Choroid plexus epithelial cell (primary cell): ENCODE measurements at places on chromosomes 2 and 18.

DNA sequence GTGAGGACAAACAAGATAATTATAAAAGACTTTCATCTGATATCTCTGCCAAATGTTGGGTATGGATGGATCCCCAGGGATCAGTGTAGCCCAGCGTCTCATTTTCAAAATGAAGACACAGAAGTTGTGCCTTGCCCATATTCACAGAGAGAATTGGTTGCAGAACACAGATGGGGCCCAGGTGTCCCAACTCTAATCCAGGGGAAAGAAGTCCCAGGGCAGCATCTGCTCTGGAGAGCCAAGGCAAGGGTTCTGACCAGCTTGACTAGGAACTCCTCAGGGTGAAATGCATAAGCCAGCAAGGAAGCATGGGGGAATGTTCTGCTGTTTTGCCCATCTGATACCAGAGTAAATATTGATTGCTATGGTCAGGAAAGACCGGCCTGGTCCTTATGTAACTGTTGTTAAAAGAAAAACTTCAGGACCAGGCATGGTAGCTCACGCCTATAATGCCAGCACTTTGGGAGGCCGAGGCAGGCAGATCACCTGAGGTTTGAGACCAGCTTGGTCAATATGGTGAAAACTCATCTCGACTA lies 68.7 kb upstream of the CABLES1 start:
- DNase-seq = no peak

GRCh38 chr2:30029804-30030203 lies 108.4 kb upstream of the ALK start:
- DNase-seq = no peak

GRCh38 chr2:45404807-45405297 lies 206.2 kb downstream of the SRBD1 start:
- DNase-seq = no peak

- no peak for DNase-seq
These were observed 13.2 kb upstream of the RNF103 start for GRCh38 chr2:86636842-86637241.

GRCh38 chr2:134564549-134564948 lies 154.3 kb downstream of the TMEM163 start:
- DNase-seq = no peak

DNA sequence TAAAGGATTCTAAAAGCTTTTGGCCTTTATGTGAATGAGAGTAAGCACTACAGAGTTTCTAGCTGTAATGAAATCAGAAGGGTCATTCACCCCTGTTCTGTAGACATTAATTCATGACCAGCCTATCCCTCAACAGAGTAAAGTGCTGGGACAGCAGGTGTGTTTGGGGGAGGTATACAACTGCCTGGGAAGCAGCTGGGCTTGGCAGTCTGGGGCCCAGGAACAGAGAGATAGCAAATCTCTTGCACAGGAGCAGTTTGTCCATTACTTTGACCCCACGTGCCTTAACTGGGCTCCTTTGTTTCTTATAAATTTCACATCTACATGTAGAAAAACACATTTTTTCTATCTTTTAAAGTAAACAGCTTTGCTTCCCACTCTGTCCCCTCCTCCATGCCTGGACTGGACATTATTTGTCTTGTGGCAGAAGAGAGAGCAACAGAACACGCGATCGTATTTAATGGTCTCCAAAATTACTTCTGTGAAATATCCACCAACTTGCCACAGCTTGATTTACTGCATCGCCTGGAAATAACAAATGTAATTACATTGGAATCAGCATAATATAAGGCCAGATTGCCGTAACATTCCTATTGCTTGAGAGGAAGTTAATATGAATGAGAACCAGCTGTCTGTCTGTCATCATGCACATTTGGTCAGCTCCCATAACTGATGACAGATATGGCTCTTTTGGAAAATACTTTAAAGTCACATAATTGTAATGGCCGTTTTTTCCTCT lies 263.8 kb downstream of the RBM43 start:
- no peak for DNase-seq

- peak; percentile 89 for DNase-seq
These were observed 8.8 kb upstream of the ATOH8 start for GRCh38 chr2:85744741-85745601.

GRCh38 chr18:45958730-45959129 lies 8.4 kb downstream of the EPG5 start:
- no peak for DNase-seq

GRCh38 chr18:71707400-71707799 lies 836.7 kb downstream of the CBLN2 start:
- peak; percentile 71 for DNase-seq

DNA sequence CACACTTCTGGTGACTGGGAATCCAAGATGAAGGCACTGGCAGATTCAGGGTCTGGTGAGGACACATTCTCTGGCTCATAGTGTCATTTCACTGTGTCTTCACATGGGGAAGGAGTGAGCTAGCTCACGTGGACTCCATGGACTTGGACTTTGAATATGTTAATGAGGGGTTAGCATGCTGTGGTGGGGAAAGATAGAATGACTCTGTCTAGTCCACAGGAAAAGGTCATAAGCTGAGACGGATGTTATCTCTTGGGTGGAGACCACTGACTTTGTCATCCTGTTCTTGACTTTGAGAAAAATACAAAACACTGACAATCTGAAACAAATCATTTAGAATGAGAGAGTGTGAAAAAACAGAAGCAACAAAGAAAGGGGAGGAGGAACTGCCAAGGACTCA lies 145.9 kb downstream of the PIK3C3 start:
- DNase-seq = no peak

DNA sequence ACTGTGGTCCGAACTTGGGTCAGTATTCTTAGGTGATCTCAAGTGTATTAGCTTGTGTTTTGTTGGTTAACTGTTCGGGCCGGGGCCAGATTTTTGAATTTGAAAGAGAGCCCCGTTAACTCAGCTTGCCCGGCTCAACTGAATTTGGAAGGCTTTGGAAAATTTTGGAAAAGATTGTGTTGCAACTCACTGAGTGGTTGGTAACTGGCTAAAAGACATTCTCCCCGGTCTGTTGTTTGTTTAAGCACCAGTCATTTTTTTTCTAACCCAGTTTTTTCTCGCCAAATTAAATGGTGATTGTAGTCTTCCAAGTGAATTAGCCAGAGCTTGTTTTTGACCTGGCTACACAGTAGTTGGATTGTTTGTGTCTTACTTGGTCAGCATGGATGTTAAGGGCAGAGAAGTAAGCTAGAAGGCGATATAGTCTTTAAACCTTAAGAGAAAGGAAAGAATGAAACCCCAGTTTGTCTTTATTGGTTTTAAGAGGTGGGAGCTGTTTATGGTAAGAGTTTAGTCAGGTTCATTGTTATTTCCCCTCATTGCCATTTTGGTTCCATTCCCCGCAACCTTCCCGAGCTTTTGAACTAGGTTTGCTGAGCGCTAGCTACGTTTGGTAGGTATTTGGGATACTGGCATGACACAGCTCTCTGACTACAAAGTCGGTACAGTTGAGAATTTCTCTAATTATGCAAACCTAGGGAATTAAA lies 2.4 kb downstream of the MAP4K4 start:
- DNase-seq = no peak

DNA sequence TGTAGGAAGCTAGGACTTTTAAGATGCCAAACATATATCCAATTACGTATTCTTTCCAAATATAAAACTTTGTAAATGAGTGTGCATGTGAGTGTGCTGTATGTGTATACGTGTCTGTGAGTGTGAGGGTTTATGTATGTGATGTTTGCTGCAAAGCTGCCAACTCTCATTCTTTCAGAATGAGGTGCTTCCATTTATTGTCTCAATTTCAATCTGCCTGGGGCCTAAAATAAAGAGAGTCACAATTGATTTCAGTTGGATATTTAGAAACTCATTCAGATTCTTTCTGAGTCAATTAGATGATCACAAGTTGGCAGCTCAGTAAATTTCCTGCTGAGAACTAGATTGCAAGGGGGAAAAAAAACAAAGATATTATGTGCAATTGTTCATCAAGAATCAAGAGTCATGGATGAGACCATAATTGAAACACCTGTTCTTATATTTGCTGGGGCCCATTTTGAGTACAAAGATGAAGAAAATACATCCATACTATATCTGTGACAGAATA lies 621.2 kb upstream of the ACVR2A start:
- no peak for DNase-seq

DNA sequence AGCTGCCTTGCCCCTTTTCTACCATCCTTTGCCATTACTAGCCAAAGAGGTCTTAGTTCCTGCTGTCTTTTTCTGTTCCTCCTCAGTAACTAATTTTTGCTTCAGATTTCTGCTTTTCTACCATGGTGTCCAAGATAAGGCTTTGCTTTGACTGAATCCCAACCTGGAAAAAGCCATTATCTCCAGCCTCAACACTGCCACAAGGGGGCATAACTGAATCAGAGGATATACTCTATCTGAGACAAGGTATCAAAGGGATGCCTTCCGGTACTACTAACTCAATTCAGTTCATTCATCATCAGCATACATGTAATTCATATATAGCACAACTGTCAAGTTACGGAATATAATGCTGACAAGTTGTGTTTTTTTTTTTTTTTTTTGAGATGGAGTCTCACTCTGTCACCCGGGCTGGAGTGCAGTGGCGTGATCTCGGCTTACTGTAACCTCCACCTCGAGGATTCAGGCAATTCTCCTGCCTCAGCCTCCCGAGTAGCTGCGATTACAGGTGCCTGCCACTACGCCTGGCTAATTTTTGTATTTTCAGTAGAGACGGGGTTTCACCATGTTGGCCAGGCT lies 11.4 kb downstream of the OSGEPL1 start:
- DNase-seq = peak; percentile 58

DNA sequence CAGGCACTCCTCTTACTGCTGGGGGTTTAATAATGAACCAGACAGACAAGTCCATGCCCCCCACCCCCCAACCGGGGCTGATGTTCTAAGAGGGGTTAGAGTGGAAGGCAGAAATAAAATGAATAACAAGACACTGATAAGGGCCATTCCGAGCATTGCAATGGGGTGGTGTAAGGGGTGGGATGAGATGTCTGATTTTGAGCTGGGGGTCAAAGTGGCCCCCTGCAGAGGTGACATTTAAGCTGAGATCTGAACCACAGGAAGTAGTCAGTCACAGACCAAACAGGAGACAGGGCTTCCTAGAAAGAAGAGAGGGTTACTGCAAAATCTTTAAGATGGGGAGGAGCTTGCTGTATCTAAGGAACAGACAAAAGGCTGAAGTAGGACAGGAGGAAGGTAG lies 180.6 kb upstream of the SH3BP4 start:
- DNase-seq = no peak

- no peak for DNase-seq
These were observed 105.1 kb downstream of the KCNF1 start for GRCh38 chr2:11016735-11017388.

DNA sequence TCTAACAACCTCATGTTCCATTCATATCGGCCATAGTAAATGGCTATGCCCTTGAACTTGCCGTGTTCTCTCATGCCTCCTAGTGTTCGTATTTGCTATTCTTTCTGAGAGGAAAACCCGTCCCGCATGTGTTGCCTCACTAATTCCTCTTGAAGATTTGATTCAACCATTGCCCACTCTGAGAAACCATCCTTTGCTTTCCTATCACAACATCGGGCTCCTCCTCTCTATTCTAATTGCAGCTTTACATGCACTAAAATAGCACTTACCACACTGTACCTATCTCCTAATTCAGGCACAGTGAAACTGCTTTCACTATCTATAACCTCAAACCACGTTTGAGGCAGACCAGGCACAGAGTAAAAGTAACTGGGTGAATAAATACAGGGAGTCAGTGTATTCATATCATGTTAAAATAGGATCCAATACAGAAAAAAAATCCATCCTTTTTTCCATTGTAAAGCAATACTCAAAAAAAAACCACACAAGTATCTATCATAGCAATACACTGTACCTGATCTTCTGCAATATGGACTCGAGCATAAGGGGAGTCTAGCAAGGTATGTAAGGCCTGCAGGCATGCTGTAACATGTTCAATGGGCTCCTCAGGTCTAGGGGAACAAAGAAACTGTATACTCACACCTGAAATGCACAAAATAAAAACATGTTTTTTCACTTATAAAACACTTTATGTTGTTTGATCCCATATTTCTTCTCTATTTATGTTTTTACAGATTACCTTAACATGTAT lies 39.0 kb upstream of the STRN start:
- DNase-seq = peak; percentile 47

DNA sequence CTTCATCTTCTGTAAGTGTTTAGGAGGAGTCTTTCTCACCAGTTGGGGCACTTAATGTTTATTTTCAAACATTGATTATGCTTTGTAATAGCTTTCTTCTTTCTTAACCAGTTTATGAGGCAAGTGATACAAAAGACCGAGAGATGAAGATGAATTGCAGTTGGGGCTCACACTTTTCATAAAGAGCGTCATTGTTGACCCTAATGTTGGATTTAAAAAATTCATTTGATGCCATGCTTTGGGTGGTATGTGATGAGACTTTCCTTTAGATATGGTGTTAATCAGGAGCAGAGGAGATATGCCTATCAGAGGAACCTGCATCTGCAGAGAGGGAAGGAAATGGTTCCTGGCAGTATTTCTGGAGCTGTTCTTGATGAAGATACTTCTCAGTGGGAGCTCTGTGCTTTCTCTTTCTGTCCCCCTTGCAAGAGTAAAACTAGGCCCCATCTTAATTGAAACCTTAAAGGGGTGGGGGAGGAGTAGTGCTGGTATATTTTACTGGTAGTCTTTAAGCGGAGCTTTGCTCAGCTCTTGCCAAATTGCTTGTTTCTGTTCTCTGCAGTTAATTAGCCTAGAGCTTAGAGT lies 2.3 kb downstream of the EML4 start:
- peak; percentile 55 for DNase-seq

GRCh38 chr18:46152436-46152807 lies 48.2 kb downstream of the HAUS1 start:
- peak; percentile 53 for DNase-seq

- no peak for DNase-seq
These were observed 290.8 kb downstream of the SLC4A3 start for GRCh38 chr2:219918254-219918653.

DNA sequence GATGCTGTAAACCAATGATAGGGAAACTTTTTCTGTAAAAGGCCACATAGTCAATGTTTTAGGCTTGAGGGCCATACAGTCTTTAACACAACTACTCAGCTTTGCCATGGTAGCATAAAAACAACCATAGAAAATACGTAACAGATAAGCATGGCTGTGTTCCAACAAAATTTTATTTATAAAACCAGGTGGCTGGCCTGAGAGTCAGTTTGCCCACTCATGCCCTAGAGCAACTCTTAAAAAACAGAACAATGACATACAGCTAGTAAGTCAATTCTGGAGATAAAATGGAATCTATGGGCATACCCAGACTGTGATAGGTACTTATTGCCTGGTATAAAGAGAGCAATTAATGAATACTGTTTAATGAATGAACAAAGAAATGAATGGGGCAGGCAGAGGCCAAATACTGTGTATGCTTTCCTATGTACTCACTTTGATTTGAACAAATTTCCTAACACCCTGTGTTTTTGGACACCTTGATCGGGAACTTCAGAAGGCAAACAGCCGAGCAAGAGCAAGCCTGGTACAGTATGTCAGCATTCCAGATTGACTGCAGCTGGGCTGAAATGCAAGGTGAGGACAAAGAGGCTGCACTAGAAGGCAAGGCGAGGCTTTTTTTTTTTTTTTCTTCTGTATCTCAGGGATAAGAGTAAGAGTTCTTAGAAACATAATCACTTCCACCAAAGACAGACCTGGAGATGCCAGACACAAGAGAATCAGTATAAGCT lies 315.3 kb downstream of the CLIP4 start:
- DNase-seq = no peak
